CD4-positive, alpha-beta memory T cell (primary cell): ENCODE measurements at places on chromosomes 7 and 10. TPM values are rescaled to one million over a fixed set of nuclear protein-coding genes. Genes with fewer than 3 reads are reported as not detected.

GRCh38 chr10:119252470-119253151 is 45.2 kb downstream of the GRK5 start:
- no peaks in the 10 kb centered on the region for H3K27me3 ChIP-seq
- H3K4me3 ChIP-seq, result no peak overlapping the region
- H3K36me3 ChIP-seq, result no peaks in the 10 kb centered on the region
- no peak for DNase-seq
- H3K27ac ChIP-seq, result no peak overlapping the region

GRCh38 chr10:22606164-22606614 is 108.2 kb downstream of the PIP4K2A start:
- peaks cover 15% of the 10 kb centered on the region for H3K36me3 ChIP-seq
- peak overlapping the region; percentile 47 for H3K27ac ChIP-seq
- H3K27me3 ChIP-seq, result no peaks in the 10 kb centered on the region
- peak overlapping the region; percentile 36 for H3K4me3 ChIP-seq
- peaks cover 96% of the 10 kb centered on the region for H3K4me1 ChIP-seq

ZNF25 gene
- 13.6 TPM for total RNA-seq

CTAGE8 gene
- total RNA-seq, result 0.36 TPM

- DNase-seq, result no peak
- no peaks in the 10 kb centered on the region for H3K27me3 ChIP-seq
- H3K36me3 ChIP-seq, result no peaks in the 10 kb centered on the region
- H3K27ac ChIP-seq, result no peak overlapping the region
- no peak overlapping the region for H3K4me3 ChIP-seq
- H3K4me1 ChIP-seq, result no peaks in the 10 kb centered on the region
These were observed 857 bp downstream of the MEOX2 start for GRCh38 chr7:15685358-15686294.

GRCh38 chr10:35375091-35375765 is 38.9 kb downstream of the CCNY start:
- DNase-seq, result no peak
- no peak overlapping the region for H3K27ac ChIP-seq
- no peaks in the 10 kb centered on the region for H3K36me3 ChIP-seq
- H3K27me3 ChIP-seq, result no peaks in the 10 kb centered on the region
- peaks cover 63% of the 10 kb centered on the region for H3K4me1 ChIP-seq
